ENCODE measurements at places on chromosomes 11 and 22.

- no peak for DNase-seq
These were observed 4.7 kb upstream of the POLD4 start for GRCh38 chr11:67357831-67358670.

DNA sequence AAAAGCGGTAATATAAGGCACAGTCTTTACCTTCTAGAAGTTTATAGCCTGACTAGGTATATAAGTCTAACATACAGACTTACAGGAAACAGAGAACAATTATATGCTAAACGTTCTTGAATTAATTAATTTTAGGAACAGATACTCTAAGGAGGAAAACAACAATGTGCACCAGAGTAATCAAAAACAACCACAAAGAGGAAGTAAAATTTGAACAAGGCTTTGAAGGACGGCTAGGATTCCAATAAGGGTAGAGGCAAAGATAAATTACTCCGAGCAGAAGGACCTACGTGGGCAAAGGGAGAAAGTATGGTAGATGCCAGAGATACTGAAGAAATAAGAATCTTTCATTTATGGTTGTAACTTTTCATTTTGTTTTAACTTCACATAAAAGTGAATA lies 54.4 kb downstream of the ENTHD1 start:
- no peak for DNase-seq

DNA sequence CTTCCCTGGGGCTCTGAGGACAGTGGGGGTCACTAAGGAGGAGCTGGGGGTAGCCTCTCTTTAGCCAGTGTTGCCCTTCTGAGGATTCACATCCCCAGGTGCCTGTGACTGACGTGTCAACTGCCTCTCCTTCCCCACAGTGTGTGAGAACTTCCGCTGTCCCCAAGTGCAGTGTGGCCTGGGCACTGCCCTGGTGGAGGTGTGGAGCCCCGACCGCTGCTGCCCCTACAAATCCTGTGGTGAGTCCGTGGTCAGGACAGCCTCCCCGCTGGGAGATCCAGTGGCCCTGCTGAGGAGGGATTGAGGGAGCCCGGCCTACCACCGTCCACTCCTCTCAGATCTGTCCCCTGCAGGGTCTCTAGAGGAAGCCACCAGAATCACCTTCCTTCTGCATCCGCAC lies 81.1 kb upstream of the MYOD1 start:
- DNase-seq = no peak

- no peak for DNase-seq
These were observed 23.2 kb upstream of the FLI1 start for GRCh38 chr11:128670631-128671030.

- DNase-seq = no peak
These were observed 7.7 kb upstream of the UBASH3B start for GRCh38 chr11:122647736-122648275.

GRCh38 chr11:88535916-88536547 lies 198.5 kb upstream of the CTSC start:
- DNase-seq = no peak

DNA sequence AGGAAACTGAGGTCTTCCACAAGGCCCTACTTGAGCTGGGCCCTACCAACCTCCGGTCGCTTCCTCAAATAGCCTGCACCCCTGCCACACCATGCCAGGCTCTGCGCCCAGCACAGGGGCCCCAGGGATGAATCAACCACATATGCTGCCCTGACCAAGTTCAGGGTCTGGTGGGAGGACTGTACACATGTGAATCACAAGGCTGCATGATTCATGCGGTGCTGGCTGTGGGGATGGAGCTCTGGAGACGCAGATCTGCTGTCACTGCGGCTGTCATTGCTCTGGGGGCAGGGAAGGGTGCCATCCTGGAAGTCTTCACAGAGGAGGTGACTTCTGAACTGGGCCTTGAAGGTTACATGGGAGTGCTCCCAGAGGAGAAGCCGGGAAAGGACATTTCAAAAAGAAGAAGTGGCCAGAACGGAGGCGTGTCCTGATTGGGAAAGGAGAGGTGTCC lies 21.5 kb downstream of the CYTH4 start:
- DNase-seq = no peak

DNA sequence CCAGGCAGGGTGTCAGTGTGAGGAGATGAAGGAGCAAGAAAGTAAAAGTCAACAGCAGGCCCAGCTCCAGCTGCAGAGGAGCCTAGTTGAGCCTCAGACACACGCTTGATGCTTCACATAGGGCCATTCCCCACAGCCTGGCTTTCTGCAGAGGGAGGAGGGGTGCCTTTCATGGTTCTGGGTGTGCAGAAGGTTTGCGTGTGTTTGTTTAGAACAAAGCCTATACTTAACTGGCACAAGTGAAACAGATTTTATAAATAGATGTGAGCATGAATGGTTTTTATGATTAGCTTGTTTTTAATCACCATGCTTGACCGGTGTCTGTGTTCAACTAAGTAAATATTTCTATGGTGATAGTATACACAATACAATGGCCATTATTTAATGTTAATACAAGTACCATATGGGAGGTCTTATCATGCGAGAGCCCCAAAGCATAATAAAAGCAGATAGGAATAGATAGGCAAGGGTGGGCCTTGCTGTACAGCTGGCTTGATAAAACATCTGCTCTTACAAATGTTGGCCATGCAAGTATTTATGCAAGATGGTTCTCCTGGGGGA lies 290.2 kb downstream of the ETS1 start:
- DNase-seq = no peak

DNA sequence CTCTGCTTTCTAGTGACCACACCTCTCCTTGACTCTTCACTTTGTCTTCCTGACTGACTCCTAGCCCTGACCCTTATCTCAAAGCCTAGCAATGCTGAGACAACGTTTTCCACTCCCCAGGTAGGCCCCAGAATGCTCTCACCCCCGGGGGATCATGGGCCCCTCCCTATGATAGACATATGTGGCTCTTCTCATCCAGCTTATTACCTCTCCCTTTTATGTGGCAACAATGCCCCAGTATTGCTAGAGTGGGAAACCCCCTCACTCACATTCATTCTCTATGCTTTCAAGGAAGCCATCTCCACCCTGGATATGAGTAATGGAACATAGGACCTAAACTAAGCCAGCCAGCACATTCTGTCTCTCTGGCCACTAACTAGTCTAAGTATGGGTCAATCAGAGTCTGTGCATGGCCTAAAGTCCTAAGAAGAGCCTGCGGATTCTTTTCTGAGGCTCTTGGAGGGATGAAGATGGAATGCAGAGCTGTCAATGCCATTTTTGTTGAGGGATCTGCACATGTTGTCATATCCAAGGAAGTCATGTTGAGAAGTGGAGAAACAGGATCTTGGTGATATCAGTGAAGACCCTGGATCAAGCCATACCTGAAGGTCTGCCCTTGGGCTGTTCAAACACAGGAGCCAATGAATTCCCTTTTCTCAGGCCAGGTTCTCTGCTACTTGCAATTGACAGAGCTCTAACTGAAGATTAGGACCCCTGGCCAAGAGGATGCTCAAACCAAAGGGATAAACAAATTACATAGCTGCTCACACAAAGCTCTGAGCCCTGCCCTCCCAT lies 79.8 kb upstream of the GRK3 start:
- no peak for DNase-seq

Measured in T follicular helper cell (primary cell).